Vagina (tissue), 2 donors: ENCODE measurements at places on chromosomes 7 and 10.

DNA sequence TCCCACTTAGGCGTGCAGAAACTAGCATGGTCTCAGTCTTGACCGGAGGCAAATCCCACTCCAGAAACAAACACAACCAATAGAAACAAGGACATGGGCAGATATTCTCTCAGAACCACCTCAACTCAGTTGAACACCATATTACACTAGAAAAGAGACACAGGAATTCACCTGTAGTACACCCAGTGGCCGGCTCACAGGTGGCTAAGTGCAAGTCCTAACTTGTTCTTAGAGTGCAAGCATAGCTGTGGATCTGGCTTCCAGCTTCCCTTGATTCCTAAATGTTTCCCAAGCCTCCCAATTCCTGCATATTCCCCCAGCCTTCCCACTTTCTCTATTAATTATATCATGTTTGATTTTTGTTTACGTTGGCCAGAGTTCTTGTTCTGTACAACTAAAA, 164.4 kb downstream of the TPK1 start:
- DNase-seq = no peak

DNA sequence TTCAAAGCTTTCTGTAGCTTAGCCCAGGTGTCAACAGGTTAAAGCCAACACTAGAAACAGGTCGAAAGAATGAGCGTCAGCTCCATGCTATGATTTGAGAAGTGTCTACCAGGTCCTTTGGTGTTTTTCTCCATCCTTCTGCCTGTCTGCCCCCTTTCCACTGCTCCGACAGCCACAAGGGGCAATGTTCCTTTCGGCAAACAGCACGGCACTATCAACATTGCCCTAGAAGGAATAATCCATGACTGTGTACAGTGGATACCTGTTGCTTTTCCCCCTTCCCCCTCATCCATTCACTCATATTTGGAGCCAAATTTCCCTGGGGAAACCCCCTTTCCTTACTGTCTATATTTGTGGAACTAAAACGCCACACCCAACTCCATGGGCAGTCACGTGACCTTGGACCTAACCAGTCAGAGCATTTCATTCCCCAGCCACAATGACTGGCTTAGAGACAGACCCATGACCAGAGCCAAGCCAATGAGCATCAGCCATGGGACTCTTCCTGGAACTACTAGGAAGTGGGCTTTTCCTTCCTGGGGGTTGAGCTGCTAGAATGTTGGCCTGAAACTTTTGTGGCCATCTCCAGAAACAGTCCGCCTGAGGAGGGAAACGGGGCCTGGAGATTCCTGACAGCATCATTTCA, 51.5 kb downstream of the AFAP1L2 start:
- DNase-seq = no peak

GRCh38 chr10:60281331-60281730, 108.3 kb downstream of the ANK3 start:
- DNase-seq = no peak

- DNase-seq = no peak
Observed at GRCh38 chr10:93576888-93577287, 10.4 kb downstream of the FFAR4 start.

GRCh38 chr7:141073173-141073640, 657 bp upstream of the TMEM178B start:
- DNase-seq = no peak

DNA sequence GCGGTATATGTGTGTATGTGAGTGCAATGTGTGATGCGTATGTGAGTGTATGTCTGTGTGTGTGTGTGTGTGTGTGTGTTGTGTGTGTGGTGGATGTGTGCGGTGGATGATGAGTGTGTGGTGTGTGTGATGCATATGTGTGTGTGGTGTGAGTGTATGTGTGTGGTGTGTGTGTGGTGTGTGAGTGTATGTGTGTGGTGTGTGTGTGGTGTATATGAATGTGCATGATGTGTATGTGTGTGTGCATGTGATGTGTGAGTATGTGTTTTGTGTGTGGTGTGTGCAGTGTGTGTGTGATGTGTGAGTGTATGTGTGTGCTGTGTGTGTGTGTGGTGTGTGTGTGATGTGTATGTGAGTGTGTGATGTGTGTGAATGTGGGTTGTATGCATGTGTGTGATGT, 222.0 kb downstream of the SKAP2 start:
- DNase-seq = no peak

GRCh38 chr7:28055161-28055544, 125.4 kb downstream of the JAZF1 start:
- no peak for DNase-seq

- no peak for DNase-seq
Observed at GRCh38 chr10:80529604-80530003, 8.1 kb upstream of the SH2D4B start.

GRCh38 chr7:30861612-30862011, 50.0 kb upstream of the AQP1 start:
- DNase-seq = no peak

GRCh38 chr7:136114966-136115762, 138.0 kb upstream of the MTPN start:
- DNase-seq = no peak

- no peak for DNase-seq
Observed at GRCh38 chr10:26627324-26627723, 70.2 kb upstream of the PDSS1 start.

DNA sequence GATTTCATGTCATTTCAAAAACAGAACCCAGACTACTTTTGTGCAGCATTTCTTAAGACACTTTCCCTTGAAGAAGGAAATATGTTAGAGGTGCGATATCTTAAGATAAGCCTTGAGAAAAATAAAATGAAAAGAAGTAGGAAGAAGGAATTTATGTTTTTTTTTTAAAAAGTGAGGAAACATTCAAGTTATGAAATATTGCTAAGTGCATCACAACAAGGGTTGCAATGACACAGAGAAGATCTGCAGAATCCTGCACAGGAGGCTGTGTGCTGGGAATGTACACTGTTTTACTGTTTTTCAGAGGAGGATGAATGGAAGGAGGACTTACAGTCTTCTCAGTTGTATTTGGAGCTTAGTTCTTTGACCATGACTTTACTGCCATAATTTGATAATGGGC, 79.8 kb upstream of the NME8 start:
- no peak for DNase-seq

DNA sequence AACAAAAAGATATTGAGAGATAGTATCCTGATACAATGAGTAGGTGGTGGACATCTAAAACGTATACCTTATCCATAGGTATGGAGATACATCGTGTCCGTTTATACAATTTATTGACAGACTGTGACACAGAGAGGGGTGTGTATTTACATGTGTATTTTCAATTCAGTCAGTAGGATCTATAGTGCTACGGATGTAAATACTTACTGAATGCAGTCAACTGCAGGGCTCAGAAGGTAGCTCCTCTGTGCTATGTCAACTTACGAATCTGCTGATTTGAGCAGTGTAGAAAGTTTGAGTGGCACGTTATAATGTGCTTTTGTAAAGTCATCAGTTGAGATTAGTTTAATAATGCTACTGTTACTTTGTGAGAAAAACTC, 626 bp downstream of the ZNF804B start:
- DNase-seq = no peak

DNA sequence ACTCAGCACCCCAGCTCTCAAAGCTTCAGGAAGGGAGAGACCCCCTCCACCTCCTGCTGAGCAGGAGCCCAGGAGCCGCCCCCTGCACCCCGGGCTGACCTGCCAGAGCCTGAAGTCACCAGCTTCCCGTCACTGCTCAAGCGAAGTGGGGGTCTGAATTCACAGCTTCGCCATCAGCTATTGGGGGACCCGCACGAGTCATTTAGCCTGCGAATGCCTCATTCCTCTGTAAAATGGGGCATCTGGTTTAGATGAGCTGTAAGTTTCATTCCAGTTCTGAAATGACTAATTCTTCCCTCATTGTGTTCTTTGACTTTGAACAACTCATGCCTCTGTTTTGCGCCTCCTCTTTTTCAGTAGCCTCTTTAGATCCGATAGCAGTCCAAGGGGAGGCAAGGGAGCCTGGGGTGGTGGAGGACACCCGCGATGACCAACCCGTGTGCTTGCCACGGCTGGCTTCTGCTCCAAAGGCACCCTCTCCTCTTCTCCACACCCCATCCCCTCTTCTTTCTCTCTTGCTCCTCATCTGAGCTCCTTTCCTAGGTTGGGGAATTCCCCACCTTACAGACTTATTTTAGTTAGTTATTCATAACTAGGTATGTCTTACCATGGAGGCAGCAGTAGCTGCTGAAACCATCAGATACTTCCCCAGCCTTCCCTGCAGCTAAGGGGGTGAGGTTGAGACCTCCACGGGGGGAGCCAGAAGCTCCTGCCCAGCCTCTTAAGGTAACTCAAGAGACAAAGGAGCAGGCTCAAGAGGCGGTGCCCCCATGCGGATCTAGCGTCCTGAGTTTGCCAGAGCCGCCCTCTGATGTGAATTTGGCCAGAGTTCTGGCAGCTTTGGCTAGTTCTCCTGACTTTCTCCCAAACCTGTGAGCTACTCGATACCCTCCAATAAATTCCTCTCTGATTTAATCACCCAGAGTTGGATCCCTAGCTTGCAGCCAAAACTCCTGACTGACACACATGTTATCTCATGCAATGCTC, 47.7 kb downstream of the RBM17 start:
- DNase-seq = no peak

- DNase-seq = no peak
Observed at GRCh38 chr10:32964270-32964669, 6.2 kb upstream of the ITGB1 start.

- no peak for DNase-seq
Observed at GRCh38 chr7:119890631-119891030, 382.3 kb upstream of the KCND2 start.

- DNase-seq = no peak
Observed at GRCh38 chr10:132716691-132717490, 69.1 kb downstream of the NKX6-2 start.

DNA sequence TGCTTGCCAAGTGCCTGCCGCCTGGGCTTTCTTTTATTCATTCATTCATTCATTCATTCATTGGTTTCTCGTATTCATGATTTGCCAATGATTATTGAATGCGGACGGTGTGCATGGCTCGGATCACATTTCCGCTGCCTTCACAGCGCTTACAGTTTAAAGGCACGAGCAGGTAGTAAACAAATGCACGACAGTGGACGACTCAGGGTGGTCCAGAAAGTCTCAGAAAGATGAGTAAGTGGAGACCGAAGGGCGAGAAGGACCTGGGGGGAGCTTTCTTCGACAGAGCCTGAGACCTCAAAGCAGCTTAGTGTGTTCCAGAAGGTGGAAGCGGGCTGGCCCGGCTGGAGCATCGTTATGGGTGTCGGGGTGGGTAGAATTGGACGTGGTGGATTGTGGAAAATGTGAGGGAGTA, 506 bp downstream of the MCM10 start:
- DNase-seq = no peak

- DNase-seq = no peak
Observed at GRCh38 chr7:74417419-74417971, 36.2 kb upstream of the GTF2IRD1 start.

- peak; percentile 34 for DNase-seq
Observed at GRCh38 chr10:71084061-71084817, 128.1 kb upstream of the UNC5B start.

GRCh38 chr10:89003344-89003743, 12.7 kb downstream of the FAS start:
- no peak for DNase-seq

DNA sequence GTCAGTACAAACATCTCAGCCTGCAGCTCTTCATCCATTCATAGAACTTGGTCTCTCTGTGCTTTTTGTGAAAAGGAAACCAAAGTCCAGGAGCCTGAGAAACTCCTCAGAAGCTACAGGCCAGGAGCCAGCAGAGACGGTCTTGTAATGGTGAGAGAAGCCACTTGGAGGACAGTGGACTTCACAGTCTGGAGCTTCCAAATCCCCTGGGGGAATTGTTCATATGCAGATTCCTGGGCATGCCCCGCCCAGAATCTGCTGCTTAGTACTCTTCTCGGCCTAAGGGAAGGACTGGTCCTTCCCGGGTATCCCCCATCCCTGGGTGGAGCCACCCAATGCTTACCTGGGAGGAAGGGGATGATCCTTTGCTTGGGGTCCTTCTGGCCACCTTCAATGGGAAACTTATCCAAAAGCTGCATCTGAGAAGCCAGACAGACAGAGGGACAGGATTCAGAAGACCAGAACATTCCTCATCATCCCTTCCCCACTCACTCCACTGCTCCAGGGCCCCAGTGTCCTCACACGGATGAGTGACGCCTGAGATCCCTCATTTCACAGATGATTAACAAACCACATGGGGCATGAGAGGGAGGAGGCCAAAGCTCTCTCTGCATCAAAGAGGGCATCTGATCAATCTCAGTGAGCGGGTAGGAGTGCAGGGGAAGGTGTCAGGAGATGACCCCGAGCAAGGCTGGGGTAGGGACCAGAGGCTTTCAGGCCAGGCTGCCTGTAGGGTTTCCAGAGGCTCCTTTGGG, 88.4 kb downstream of the SH3PXD2A start:
- DNase-seq = no peak

- no peak for DNase-seq
Observed at GRCh38 chr10:96986200-96986856, 154.2 kb downstream of the LCOR start.

DNA sequence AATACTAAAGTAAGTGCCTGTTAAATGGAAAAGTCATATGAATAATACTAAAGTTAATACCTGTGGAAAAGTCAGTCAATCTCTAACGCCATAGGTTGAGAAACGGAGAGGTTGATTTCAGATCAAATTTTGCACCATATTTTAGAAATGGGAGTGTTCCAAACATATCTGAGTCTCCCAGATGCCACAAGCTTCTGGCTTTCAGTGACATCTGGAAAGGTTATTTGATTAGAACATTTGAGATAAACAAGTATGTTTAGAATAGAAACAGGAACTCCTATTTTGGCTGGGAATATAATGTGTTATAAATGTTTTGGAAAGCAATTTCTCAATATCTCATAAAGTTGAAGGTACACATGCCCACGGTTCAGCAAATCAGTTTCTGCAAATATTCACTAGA, 5.8 kb downstream of the MACC1 start:
- no peak for DNase-seq

DNA sequence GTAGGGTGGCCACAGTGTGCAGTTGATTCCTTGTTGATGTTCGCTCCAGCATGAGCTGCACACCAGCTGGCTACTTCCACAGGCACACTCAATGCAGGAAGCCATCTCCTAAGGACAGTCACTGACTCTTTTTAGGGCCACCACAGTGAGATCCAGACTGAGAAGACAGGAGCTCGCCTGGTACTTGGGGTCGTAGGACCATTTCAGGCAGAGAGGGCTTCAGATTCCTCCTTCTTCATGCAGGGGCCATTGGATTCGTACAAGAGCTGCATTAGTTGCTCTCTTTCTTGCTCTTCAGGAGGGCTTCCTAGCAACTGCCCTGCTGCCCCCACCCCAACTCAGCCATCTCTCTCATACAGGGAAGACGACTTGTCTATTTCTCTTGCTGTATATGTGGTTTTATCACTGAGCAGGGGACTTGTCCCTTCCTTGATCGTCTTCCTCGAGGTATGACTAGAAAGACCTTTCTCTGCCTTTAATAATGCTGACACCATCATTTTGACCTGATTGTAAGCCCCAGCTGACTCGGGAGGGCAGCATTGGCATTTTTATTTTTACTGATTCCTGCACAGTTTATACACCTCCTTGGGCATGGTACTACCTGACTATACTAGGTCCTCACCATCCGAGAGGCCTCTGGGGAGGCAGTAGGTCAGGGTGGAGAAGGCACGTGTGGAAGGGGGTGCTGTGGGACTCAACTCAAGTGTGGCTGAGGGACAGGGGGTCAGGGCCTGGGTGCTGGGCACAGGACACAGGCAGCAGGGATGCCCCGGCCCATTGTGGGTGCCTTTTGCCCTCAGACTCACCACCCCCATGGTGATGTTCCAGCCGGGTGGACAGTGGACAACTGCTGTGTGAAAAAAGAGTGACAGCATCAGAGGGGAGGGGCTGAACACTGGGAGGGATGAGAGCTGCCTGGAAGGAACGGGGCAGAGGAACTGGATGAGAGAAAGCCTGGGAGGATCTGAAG, 136.7 kb upstream of the ZNF746 start:
- DNase-seq = peak; percentile 62

- DNase-seq = no peak
Observed at GRCh38 chr7:80078159-80078731, 56.4 kb upstream of the GNAI1 start.
